ENCODE measurements at places on chromosomes 6 and 20.
A peak's percentile ranks its signal among the peaks of the same experiment; 100 is the strongest.

GRCh38 chr6:109332748-109333147, 49.5 kb downstream of the CD164 start:
- no peak for DNase-seq

DNA sequence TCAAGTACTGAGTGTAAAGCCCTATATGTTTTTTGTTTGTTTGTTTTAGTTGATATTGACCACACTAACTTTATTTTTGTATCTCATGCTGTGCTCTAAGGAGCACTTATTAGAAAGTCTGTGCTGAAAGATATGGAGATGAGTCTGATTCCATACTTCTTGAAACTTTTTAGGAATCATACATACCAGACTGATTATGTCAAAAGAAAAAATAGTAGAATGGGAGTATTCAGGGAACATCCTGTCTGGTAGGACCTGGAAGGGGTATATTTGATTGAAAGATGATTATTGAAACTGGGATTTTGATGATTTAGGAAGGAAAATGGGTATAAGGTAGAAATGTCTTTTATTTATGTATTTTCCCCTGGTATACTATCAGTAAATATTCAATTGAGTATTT, 111.4 kb downstream of the QKI start:
- DNase-seq = no peak

DNA sequence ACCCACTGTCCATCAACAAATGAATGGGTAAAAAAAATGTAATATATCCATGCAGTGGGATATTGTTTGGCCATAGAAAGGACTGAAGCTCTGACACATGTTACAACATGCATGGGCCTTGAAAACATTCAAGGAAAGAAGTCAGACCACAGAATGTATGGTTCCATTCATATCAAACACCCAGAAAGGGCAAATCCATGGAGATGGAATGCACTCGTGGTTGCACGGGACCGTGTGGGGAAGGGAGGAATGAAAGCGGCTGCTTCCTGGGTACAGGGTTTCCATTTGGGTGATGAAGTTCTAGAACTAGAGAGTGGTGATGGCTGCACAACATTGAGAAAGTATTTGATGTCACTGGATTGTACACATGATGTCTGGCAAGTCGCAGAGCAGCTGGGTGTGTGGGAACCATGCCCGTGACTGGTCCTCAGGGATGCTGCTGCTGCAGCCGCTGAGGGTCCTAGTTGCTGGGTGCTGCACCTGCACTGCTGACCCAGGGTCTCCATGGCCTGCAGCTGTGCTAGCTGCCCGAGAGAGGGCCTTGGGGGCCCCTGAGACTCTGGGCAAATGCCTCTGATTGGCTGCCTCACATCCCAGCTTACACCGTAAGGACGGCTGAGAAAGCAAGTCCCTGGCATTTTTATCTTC, 220.3 kb downstream of the NRN1 start:
- DNase-seq = no peak

GRCh38 chr6:53353624-53354023, 4.9 kb upstream of the ELOVL5 start:
- no peak for DNase-seq

DNA sequence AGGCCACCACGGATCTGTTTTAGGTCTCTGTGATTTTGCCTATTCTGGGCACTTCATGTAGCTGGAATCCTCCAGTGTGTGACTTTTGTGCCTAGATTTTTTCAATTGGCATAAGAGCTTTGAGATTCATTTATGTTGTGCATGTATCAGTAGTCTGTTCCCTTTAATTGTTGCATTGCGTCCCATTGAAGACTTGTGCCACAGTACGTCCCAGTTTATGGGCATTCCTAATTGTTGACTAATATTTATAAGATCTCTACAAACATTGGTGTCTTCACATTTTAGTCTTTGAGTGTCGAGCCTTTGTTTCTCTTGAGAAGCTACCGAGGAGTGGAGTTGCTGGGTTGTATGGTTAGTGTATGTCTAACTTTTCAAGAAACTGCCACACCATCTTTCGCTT, 704 bp upstream of the FAM210B start:
- no peak for DNase-seq

- peak; percentile 55 for DNase-seq
Measured at GRCh38 chr6:44733126-44733525, 345.6 kb downstream of the CDC5L start.

DNA sequence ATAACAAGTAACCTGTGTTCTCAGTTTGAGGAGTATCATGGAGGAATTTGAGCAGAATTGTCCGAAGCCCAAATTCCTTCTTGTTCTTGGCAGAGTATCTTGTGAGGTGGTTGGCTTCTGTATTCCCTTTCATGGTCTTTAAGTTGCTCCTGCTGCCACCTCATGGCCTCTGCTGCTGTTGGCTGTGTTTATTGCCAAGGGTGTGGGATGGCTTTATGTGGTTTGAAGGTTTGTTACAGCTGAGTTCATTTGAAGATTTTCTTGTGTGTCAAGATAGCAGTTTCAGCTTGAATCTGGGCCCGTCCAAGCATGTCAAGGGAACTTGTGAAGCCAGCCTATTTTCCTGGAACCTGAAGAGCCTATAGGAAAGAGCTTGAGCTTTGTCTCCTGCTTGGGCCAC, 20.2 kb upstream of the TTK start:
- DNase-seq = no peak

DNA sequence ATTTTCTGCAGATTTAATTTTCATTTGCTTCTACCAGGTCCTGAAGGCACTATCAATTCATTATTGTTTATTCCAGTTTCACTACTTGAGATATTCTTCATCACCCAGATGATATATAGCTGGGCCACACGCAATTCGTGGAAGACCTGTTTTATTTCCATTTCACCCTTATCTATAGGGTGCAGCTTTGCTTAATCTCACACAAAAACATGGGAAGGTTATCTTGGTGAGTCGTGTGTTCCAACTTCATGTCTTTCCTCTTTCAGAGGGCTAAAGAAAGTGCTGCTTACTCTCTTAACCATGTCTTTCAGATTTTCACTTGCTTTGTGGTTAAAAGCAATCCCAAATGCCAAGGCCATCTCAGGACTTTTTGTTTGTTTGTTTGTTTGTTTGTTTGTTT, 194.0 kb downstream of the SOD2 start:
- no peak for DNase-seq

DNA sequence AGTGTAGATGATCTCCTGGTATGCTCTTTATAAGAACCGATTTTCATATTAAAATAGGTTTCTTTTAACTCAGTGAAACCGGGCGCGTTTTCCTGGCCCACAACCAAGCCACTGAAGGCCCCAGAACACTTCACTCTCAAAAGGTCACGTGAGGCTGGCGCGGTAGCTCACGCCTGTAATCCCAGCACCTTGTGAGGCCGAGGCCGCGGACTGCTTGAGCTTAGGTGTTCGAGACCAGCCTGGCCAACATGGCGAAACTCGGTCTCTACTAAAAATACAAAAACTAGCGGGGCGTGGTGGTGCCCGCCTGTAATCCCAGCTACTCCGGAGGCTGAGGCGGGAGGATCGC, 402 bp upstream of the TAF8 start:
- DNase-seq = no peak

- DNase-seq = no peak
Measured at GRCh38 chr20:2864626-2865025, 8.7 kb upstream of the PTPRA start.

DNA sequence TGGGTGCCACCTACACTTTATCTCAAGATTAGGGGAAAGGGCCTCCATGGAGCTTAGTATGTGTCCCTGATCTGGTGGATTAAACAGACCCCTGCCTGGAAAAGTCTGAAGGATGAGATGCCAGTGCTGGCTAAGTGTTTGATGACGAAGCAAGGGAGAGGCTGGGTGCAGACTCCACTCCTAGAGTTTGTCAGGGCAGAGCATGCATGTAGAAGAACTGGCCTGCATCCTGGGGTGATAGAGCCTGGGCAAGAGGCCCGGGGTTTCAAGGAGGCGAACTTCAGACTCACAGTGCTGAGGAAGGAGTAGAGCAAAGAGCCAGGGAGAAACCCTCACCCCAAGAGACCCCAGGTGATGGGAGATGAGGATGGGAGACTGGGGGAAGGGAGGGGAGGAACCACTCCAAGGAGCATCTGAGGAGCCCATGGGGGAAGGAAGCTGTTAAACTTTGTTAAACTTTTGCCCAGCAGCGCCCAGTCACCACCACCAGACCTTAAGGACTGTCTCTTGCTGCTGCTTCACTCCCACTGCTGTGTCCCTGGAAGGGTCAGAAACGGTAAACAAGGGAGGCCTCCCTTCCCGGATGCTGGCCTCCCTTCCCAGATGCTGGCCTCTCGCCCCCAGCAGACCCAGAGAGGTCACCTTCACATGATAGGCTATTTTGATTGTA, 61.6 kb downstream of the RPRD1B start:
- DNase-seq = no peak

DNA sequence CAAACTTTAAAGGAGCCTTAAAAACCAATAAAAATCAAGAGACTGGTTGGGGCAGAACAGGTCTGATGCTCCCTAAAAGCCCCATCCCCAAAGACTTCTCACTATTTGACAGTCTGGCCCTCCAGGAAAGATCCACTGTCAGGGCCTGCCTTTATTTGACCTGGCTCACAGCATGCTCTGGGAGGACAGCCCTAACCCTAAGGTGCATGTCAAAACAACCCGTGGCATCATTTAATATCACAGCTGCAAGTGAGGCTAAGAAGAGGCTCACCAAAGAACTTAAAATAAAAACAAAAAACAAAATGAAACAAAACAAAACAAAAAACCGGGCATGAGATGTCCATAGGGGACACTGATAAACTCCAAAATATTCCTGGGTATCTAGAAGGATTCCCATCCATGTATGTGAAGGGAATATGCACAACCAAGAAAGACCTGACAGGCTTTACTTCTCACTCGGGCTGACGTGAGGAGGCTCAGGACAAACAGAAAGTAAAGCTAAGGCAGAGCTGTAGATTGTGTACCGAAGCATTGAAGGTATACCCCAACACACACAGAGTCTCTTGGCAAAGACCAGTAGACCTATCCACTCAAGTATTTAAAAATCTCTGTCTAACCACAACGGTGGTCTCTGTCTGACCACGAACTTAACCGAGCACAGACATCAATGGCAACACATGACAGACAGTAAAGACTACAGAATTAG, 57.3 kb downstream of the AHI1 start:
- no peak for DNase-seq

- DNase-seq = no peak
Measured at GRCh38 chr6:67914419-67914818, 720.7 kb upstream of the ADGRB3 start.

- no peak for DNase-seq
Measured at GRCh38 chr6:97174471-97174870, 108.5 kb downstream of the MMS22L start.

Measured in left ventricle myocardium superior (tissue), 1 donor.